ENCODE measurements at places on chromosomes 12 and 14. TPM values are rescaled to one million over a fixed set of nuclear protein-coding genes. Genes with fewer than 3 reads are reported as not detected.

DNA sequence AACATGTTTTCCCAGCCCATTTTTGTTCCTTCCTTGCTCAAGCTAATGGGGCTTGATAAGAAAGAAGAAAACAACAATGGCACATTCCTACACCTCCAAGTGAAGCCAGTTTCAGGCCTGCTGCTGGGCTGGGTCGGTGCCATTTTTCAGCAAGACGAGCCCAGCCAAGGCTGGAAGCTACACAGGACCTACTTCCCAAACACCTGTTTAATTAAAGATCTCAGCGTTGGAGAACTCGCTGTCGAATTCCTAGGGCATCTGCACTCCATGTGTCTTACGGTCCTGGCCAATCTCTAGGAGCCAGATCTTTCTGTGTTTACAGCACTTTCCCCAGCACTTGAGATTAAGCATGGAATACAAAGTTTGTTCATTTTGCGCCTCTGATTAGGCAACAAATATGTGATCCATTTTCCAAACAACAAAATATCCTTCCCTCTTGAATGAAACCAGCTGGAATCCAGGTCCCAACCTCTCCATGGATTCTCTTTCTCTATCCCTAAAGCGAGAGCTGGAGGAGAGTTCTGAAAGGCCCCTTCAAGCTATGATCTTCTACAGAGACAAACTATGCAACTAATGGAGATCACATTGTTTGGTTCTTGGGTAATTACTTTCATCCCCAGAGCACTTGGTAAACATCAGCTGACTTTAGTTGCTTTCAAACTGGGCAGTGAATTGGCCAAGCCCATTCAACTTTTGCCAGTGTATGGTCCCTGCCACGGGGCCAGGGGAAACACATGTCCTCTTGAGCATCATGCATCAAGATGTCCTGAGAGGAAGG is 34.3 kb upstream of the TC2N start:
- DNase-seq, result no peak

The PRPF40B gene
- 16.2 TPM for total RNA-seq

DNA sequence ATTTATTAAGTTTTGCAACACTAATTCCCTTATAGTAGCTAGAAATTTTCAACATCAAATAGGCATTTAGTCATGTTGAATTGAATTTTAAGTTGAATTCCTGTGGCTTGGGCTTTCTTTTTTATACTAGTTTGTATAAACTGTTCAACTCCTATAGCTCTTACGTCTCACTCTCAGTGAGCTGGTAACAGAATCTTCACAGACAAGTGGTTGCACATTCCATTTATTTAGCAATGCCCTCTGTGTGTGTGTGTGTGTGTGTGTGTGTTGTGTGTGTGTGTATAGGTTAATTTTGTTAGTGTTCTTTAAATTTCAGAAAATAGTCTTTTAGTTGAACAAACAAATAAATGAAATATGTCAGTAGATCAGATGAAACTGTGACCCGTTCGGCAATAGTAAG is 425.0 kb downstream of the NPAS3 start:
- no peak for DNase-seq

DNA sequence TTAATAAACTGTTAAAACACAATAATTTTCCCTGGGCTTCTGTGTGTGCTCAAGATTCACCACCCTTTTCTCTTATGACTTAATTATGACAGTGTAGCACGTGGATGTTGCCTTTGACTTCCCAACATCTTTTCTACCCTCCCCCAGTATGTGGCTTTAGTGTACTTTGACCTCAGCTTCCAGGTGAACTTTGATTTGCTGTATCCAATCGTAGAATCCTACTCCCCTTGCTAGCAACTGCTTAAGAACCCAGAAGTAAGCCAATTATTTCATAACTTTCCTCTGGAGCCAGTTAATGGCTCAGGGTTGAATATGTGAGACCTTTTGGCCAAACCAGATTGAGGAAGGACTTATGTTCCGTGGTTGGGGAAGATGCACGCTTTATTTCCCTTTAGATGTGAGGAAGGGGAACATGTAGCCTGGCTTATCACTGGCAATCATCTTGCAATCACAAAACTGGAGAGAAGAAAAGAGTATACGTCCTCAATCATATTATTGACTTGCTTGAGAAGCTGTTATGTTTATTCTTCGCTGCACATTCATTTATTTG is 259.6 kb upstream of the ATP2B1 start:
- no peak for DNase-seq

GRCh38 chr12:123471374-123472068 is 13.6 kb downstream of the SNRNP35 start:
- DNase-seq, result no peak

DNA sequence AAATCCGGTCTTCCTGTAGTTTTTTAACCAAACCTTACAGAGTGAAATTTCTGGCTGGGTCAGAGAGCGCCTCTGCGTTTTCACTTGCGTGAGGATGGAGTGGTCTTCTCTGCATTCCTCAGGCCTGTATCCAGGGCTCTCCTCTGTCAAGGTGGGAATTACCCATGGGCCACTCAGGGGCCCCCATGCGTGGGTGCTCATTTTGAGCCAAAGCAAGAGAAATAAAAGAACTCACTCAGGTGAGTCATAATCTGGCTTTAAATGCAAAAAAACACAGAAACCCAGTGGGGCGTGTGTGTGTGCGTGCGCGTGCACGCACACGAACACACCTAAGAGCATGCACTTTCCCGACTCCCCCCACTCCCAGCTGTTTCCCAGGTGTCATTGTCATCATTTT is 104.0 kb upstream of the PWP1 start:
- no peak for DNase-seq

- no peak for DNase-seq
Observed at GRCh38 chr12:109989380-109989779, 6.8 kb downstream of the GIT2 start.

DNA sequence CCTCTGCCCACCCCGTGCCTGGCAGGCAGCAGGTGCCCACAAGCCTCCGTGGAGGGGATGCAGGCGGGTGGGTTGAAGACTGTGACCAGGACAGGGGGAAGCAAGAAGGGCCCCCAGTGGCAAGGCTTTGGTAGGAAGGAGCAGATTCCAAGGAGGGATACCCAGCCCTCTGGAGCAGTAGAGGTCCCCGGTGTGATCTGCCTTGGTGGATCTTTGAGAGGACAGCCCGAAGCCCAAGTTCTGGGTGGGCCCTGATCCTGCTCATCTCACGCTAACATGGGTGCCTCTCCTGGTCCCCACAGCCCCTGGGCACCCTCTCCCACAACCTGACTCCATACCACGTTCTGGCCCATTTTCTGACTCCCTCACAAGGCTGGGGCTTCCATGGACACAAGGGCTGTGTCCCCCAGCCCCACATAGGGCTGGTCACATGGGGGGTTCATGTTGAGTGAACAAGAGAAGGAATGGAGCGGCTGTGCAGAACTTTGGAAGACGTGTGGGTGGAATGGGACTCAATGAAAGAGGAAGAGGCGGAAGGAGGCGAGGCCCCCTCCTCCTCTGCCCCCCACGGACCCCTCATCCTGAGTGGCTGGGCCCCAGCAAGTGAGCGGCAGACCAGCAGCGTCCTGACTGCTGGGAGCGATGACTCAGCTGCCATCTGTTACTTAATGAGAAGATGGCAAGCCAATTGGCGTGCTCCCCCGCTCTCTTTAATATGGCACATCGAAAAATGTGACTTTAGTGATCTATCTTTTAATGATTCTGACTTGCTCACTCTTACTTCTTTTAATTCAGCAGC is 77.0 kb upstream of the BCL11B start:
- no peak for DNase-seq

DNA sequence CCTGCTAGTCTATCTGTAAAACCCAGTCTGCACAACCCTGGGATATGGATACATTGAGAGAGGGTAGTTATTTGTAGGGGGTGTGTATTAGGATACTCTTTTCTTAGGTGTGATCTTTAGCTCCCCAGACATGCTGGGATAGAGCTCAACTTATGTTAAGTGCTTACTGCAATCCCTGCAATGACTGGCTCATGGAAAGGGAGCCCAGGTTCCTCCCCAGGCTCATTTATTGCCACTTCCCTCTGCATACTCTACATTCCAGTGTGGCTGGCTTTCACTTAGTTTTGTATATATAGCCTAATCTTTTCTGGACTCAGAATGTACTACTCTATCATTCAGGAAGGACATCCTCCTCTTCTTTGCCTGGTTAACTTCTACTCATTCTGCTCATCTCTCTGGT is 172.0 kb downstream of the SYT10 start:
- DNase-seq, result no peak

The HNRNPA1 gene
- total RNA-seq, result 516 TPM

DNA sequence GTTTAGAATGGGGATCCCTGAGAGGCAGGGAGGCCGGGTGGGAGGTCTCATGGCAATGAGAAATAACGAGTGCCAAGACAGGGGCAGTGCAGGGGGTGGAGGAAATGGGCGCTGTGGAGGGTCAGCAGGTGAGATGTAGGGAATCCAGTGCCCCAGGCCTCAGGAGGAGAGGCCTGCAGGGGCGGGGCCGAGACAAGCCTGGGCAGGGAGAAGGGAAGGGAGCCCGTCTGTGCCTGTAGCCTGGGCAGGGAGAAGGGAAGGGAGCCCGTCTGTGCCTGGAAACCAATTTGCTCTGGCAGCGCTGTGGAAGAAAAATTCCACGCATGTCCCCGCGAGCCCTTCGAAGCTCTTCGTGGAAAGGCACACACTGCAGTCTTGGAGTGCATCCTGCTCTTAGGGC is 10.6 kb upstream of the NCOR2 start:
- no peak for DNase-seq

DNA sequence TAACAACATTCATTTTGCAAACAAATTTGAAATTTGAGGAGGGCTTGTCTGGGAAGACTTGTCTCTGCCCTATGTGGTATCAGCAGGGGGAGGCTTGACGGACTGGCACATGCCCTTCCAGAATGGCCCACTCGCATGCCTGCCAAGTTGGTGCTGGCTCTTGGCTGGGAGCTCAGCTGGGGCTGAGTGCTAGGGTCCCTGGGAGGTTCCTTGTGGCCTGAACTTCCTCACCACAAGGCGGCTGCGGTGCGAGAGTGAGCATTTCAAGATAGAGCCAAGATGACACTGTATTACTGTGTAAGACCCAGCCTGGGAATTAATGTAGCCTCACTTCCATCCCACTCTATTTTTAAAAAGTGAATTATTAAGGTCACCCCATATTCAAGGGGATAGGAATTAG is 271.6 kb upstream of the PLEKHG7 start:
- no peak for DNase-seq

- no peak for DNase-seq
Observed at GRCh38 chr12:132505852-132506219, 15.9 kb downstream of the FBRSL1 start.

DNA sequence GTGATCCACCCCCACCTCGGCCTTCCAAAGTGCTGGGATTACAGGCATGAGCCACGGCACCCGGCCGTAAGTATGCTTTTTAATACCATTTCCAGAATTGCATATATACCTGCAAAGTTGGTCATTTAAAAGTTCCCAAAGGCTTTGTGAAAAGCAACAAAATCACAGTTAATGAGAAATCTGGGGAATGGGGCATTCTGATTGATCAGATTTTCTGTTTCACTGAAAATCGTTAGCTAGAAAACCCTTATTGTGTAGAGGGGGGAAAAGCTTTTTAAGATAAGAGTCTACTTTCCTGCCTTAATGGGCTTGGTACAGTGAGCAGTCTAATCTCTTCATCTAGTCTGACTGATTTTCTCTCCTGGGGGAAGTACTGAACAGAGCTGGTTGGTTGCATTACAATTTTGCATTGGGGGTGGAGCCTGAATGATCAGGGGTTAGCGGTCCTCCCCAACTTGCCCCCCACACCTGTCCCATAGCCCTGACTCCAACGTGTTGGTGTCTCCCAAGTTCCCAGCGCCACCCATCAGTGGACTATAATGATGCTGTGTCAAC is 23.8 kb downstream of the IL31 start:
- DNase-seq, result no peak

The ASB2 gene
- total RNA-seq, result 0.22 TPM
